ENCODE measurements at places on chromosomes 2 and 18. TPM values are rescaled to one million over a fixed set of nuclear protein-coding genes. Genes with fewer than 3 reads are reported as not detected.

DNA sequence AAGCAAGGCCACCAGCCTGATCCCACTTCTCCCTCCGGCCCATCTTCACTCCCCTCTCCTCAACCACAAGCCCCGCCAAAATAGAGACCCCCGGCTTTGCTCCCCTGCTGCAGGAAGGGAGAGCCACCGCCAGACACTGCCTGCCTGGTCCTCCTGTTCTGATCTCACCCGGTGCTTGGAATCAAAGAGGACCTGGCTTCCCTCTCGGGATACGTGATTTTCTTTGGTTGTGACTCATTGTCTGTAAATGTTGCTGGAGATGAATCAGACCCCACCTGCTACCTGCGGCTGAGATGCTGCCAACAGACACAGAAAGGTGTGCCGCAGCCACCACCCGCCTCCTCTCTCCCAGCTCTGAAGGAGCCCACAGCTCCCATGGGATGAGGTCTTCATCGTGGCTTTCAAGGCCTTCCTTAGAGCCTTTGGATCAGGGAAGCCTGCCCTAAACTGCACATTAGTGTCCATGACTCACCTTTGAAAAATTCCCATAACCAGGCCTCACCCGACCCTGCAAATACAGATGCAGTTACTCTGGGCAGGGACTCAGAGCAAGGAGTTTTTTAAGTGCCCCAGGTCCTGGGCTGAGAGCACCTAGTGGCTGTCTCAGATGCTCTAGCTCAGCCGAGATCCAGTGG lies 79.4 kb upstream of the ZNF532 start:
- H3K4me3 ChIP-seq, result no peak overlapping the region
- H3K27ac ChIP-seq, result no peak overlapping the region
- peaks cover 3% of the 10 kb centered on the region for H3K27me3 ChIP-seq
- H3K4me1 ChIP-seq, result peaks cover 22% of the 10 kb centered on the region
- no peaks in the 10 kb centered on the region for H3K36me3 ChIP-seq

- H3K4me3 ChIP-seq, result no peak overlapping the region
- H3K27me3 ChIP-seq, result no peaks in the 10 kb centered on the region
- H3K36me3 ChIP-seq, result no peaks in the 10 kb centered on the region
Observed at GRCh38 chr2:47888581-47889280, 17.6 kb downstream of the FBXO11 start.

DNA sequence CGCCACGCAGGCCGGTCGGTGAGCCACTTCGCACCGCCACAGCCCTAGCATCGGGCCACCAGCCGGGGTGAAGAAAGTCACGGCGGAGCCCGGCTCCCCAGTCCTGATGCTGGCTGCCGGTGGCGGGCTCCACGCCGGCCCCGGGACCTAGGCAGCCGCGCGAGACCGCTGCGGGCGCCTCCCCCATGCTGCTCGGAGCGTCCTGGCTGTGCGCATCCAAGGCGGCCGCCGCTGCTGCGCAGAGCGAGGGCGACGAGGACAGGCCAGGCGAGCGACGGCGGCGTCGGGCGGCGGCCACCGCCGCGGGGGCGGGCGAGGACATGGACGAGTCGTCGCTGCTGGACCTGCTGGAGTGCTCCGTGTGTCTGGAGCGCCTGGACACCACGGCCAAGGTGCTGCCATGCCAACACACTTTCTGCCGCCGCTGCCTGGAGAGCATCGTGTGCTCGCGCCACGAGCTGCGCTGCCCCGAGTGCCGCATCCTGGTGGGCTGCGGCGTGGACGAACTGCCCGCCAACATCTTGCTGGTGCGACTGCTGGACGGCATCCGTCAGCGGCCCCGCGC lies 433 bp downstream of the SH3RF3 start:
- peak overlapping the region; percentile 81 for H3K4me3 ChIP-seq
- peaks cover 7% of the 10 kb centered on the region for H3K27me3 ChIP-seq
- DNase-seq, result peak; percentile 50
- peaks cover 11% of the 10 kb centered on the region for H3K4me1 ChIP-seq
- peaks cover 4% of the 10 kb centered on the region for H3K36me3 ChIP-seq

Gene IL36RN
- total RNA-seq, result not detected

GRCh38 chr2:54657664-54658083 lies 65.8 kb upstream of the EML6 start:
- H3K36me3 ChIP-seq, result peaks cover 94% of the 10 kb centered on the region
- peak overlapping the region; percentile 90 for H3K27ac ChIP-seq
- peak overlapping the region; percentile 78 for H3K4me3 ChIP-seq
- peak; percentile 61 for DNase-seq
- peaks cover 52% of the 10 kb centered on the region for H3K27me3 ChIP-seq

Gene MEP1B
- 0.15 TPM for total RNA-seq

GRCh38 chr2:226154610-226155009 lies 645.0 kb downstream of the IRS1 start:
- peaks cover 3% of the 10 kb centered on the region for H3K4me1 ChIP-seq
- no peak overlapping the region for H3K4me3 ChIP-seq
- no peaks in the 10 kb centered on the region for H3K27me3 ChIP-seq
- no peaks in the 10 kb centered on the region for H3K36me3 ChIP-seq

Gene HOXD4
- 3.5 TPM for total RNA-seq

Gene DSG2
- total RNA-seq, result 60.5 TPM

All from endothelial cell (in vitro differentiated cells).